ENCODE measurements at places on chromosomes 6 and 20.

DNA sequence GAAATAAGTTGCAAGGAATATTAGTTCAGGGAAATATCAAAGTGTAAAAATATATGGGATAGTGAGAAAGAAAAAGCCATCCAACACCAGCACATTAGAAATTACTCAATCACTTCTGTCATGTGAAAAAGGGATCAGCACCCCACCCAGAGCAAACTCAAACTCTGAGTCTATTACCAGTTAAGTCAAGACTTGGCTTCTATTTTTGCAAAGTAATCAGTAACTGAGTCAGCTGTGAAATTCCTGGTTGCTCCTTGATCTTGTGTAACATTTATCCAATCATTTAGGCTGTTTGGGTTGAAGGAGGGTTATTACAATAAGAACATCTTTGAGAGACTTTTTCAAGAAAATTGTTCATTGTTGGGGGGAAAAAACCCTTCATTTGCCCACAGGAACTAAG is 51.2 kb downstream of the SLC22A23 start:
- no peak for DNase-seq

- DNase-seq = no peak
Measured at GRCh38 chr6:38504996-38505395, 134.7 kb downstream of the BTBD9 start.

DNA sequence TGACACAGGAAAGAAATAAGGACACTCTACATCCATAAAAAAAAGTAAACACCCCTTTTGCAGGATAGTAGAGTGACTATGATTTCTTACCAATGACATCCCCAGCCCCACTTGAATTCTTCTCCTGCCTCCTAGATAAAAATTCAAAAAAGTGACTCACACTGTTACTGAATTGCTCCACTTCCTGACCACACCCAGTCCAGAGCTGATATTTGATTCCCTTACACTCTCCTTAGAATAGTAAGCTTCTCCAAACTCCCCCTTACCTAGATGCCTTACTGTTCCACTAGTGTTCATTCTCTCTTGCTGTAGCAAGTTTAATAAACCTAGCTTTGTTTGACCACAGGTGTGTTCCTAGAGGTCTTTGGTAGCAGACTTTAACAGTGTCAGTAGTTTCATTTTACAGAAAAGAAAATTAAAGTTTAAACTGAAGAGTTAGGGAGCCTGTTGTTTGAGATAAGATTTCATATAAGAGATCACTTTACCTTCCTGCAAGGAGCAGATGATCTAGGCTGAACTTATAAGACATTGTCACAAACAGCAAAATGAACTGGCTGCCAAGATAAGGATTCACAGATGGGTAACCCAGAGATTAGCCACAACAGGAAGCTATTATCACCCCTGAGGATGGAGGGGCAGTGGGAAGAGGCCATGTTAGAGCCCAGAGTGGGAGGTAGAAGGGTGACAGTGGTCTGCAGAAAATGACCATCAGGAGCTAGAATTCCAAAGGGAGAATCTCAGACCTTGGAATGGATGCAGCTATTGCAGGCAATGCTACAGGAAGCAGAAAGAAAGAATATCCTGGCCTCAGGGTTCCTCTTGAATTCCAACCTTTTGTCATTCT is 28.4 kb upstream of the BTN3A2 start:
- DNase-seq = no peak

GRCh38 chr6:160730911-160731310 is 28.9 kb downstream of the PLG start:
- DNase-seq = no peak

GRCh38 chr20:40494248-40494647 is 194.8 kb downstream of the MAFB start:
- no peak for DNase-seq

DNA sequence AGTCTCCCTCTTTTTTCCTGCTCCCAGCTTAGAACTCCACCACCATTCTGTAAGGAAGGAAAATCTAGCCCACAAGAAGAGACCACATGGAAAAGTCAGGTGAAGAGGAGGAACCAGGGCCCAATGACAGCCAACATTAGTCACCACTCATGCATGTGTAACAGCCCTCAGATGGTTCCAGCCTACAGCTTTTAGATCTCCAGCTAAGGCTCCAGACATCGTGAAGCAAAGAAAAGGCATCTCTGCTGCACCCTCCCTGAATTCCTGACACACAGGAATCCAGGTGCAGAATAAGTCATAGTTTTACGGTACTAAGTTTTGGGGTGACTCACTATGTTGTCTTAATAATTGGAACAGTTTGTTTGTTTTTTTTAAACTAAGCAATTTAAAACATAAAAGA is 25.5 kb downstream of the DCDC2 start:
- DNase-seq = no peak

DNA sequence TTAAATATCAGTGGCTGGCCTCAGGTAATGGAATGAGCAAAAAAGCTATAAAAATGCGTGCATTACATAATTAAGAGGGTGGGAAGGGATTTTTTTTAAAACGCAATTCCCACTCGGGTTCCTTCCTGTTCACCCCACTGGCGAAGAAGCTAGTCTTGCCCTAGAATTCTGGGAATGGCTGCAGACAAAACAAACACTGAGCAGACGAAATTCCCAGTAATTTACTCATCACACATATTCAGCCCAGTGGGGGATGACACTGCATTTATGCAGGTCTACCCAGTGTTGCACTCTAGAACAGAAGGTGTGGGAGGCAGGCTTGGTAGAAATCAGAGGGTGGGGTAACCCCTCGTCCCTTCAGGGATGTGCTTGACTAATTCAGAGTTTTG is 2695.0 kb upstream of the DEFB115 start:
- DNase-seq = no peak

DNA sequence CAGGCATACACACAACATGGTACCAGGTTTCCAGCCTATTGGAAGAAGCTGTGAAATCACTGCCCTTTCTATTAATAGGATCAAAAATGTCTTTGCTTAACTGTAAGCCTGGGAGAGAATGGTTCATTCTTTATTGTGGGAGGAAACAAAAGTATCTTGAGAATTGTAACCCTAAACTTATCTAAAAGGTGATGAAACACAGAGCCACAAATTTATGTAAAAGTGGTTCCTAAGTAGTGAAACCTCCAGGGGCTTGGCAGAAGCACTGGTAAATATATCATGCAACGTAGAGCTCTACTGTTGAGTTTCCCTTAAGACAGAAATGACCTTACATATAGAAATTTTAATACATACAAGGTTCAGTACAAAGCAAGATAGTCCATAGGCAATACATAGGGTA is 17.2 kb upstream of the NOX3 start:
- no peak for DNase-seq

GRCh38 chr20:43658069-43658722 is 8.7 kb upstream of the MYBL2 start:
- peak; percentile 60 for DNase-seq

DNA sequence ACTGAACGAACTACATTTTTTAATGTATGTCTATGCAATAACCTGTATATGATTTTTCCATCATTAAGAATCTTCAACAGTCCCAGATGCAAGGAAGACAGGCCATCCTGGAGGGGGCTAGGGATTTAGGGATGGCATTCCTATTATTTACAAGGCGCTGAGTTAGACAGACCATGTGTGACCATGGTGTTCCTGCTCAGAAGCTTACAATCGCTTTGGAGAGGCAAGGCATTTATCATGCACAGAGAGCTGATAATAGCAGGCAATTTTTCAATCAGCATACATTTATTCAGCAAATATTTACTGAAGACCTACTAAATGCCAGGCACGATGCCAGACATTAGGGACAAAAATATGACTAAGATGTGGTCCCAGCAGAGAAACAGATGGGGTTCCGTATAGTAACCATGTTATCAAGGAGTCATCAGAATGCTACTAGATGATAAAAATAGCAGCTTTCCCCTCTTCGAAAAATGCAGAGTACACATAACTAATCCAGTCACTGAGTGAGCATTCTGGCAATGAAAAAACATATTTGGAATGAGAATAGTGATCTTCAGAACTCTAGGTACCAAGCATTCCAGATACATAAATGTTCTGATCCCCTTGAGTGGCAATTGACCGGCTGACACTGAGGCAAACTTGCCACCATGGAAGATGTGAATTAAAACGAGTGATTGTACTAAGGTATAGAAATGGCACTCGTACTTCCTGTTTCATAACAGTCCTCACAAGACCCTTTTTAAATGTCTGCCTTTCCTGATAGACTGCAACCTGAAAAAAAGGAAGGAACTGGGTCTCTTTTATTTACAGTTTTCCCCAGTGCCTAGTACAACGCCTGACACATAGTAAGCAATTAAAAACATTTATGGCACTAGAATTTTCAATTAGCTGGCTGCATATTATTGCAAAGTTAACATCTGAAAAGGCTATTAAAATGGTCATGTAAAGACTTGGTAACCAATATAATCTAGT is 135.7 kb downstream of the ATXN1 start:
- DNase-seq = no peak

DNA sequence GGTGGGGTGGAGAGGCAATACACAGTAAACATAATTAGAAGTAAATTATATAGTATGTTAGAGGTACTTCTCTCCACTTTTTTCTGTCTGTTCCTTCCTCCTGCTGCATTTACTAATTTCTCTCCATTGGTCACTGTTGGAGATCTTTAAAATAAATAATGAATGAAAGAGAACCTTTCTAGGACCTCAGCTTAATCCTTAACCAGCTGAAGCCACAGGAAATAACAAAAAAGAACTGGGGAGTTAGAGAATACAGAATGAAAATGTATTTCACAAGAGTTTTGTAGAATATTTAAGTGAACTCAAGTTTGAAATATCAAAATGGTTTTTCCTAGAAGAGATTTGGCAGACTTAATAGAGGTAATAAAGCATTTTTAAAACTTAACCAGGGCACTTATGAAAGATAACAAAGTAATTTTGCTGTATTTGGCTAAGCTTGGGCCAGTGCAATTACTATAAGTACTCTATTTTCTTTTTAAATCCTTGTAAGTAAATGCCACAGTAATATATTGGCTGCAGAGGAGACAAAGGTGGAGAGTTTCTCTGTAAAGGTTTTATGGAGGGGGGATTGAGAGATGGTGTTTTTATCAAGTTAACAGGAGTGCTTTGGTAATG is 405.0 kb downstream of the CDKAL1 start:
- no peak for DNase-seq

DNA sequence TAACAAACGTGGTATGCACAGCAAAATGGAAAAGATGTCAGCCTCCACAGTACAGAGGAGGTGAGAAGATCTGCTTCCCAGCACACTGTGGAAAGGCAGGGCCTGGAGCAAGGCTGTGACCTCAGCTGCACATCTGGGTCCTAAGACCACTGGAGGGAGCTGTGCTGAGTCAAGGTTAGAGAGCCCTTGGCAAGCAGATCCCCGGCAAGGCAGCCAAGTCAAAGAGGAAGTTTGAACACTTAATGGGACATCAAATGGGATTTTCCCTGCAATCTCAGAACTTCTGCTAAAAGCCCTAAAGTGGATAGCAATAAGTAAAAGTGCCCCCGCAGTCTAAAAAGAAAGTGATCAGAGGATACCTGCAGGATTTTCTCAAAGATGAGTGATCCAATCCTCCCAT is 39.5 kb downstream of the UNC5CL start:
- no peak for DNase-seq

- no peak for DNase-seq
Measured at GRCh38 chr6:111068109-111068865, 19.0 kb upstream of the SLC16A10 start.

GRCh38 chr6:14113976-14114375 is 3.6 kb upstream of the CD83 start:
- DNase-seq = no peak

- DNase-seq = no peak
Measured at GRCh38 chr6:25899123-25899522, 25.1 kb upstream of the SLC17A3 start.

DNA sequence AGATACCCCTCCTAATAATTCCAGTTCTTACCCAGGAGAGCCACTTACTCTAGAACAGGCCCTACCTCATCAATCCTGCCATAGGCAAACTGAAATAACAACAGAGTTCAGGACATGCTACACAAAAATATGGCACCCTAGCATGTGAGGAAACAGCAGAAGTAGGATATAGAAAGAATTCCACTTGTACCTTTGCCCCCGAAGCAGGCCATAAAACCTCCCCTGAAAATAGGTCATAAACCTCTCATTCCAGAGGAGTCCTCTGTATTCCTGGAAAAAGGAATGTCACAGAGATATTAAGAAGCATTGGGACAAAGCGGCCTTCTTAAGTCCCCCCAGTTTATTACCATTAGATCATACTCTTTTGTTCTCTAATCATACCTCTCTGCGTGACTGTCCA is 504.3 kb upstream of the MARCKS start:
- DNase-seq = no peak
